ENCODE measurements at places on chromosomes 5 and 9.
A peak's percentile ranks its signal among the peaks of the same experiment; 100 is the strongest.

GRCh38 chr5:135036405-135036804 lies 2.4 kb upstream of the PITX1 start:
- no peak for DNase-seq

GRCh38 chr5:171888051-171888481 lies 102.4 kb downstream of the SMIM23 start:
- no peak for DNase-seq

- DNase-seq = no peak
Measured at GRCh38 chr9:133207540-133208170, 1.4 kb downstream of the OBP2B start.

DNA sequence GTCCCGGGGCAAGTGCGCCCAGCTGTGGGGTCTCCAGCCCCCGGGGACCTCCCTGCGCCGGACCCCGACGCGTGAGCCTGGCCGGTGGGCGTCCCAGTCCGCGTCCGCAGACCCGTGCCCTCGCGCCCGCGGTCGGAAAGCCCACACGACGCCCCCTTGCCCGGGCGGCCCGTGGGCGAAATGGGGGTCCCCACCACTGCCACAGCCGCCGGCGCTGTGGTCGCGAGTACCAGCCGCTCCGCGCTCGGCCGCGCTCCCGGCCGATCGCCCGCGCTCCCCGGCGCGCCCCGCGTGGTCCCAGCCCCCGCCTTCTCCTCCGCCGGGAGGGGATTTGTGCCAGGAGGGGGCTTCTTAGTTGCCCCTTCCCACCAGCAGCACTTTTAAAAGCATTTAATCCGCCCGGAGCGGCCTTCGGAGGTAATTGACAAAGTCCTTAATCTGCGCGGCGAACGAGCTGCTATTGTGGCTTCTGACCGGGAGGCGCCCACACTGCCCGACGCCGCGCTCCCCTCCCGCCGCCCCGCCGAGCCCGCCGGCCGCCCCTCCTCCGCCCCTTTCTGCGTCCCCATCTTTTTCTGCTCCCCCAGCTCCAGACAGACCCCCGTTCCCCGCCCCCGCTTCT lies 469 bp upstream of the FIBCD1 start:
- no peak for DNase-seq

GRCh38 chr9:106722051-106722753 lies 140.8 kb upstream of the ZNF462 start:
- no peak for DNase-seq

DNA sequence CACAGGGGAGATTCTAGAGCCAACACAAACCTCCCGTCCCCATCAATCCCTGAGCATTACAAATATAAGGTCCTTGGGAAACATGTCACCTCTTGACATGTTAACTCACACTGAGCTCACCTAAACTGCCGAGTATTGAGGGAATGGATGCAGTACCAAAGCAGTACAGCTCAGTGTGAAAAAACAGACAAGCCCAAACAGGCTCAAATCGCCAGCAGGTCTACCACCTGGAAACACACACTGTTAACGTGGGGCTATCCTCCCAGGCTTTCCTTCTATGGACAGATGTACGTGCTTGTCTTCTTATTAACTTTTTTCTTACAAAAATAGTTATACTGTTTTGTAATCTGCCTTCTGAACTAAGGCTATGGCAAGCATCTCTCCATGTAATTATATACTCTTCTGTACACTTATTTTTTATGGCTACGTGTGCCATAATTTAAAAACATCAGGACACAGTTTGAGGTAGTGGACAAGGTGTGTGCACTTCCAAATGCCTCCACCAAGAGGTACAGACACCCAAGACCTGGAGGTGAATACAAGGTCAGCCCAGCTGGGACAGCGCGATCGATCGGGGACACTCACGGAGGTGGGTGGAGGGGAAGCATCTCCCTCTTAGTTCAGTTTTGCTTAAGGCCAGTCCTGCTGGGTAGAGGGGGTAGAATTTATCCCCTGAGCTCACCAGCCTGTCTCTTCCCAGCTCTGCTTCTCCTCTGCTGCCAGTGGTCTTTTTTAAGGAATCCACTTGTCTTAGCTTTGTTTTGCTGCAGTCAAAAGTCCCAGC lies 76.5 kb downstream of the DAP start:
- no peak for DNase-seq

DNA sequence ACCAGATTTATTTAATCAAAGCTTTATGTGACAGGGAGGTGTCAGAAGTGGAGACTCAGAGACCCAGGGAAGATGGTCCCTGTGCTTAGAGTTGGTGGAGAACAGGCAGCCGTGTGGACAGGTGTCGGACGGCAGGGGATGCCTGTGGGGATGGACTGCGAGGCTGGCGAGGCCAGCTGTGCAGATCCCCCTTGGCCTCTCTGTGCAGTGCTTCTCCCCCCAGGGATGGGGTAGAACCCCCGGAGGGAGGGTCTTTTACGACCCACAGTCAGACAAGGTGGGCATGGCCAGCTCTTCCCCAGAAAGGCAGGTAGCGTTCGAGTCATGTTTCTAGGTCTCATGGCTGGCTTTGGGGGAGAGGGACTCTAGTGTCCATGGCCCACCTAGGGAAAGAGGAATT lies 4.7 kb upstream of the SLC2A6 start:
- no peak for DNase-seq

- DNase-seq = no peak
Measured at GRCh38 chr5:34897646-34898045, 17.7 kb downstream of the RAD1 start.

DNA sequence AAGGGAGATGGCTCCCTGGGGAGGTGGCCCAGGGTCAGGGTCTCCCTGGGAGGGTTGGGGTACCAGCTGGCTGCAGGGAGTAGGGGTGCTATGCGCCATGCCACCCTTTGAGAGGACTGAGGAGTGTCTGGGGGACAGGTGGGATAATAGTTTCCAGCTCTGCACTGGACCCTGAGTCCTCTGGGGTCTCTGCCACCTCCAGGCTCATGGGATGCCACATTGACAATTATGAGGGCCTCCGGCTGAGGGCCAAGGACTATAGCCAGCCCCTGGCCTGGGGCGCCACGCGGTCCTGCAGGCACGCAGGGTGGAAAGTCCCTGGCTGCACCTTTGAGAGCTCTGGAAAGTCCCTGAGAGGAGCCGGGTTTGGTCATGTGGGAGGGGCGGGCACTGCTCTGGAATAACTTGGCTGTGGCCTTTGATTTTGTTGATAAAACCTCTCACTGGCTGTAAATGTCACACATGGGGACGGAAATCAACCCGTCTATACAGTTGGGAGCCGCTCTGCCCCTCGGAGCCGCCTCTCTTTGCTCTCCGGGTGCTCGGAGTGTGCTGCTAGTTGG lies 16.0 kb downstream of the TRAF2 start:
- DNase-seq = peak; percentile 91

GRCh38 chr9:137905740-137906139 lies 28.2 kb downstream of the CACNA1B start:
- no peak for DNase-seq

GRCh38 chr5:83711982-83712601 lies 8.6 kb downstream of the HAPLN1 start:
- DNase-seq = peak; percentile 44

DNA sequence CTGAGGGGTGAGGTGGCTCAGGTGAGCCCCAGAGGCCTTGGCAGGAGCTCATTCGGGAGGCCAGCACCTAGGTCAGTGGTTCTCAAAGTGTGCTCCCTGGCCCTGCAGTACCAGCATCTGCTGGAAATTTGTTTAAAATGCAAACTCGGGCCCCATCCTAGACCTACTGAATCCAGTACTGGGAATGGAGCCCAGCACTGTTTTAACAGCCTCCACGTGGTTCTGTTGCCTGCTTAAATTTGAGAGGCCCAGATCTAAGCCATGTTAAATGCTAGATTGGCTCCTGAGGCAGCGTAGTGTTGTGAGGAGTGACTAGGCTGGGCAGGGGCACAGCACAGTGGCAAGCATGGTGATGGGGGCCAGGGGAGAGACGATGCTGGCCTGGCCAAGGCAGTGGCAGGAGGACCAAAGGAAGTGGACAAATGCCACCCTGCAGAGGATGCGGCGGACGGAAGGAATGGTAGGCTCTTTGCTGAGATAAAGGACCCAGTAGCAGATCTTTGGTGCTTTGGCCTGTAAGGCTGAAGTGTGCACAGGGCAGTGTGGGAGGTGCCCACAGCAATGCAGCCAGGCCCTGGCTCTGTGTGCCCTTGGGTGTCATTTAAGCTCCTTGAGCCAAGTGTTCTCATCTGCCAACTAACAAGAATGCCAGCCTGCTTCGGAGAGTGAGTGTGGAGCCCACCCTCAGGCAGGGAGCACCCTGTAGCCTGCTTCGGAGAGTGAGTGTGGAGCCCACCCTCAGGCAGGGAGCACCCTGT lies 4.2 kb downstream of the PRR7 start:
- DNase-seq = no peak

DNA sequence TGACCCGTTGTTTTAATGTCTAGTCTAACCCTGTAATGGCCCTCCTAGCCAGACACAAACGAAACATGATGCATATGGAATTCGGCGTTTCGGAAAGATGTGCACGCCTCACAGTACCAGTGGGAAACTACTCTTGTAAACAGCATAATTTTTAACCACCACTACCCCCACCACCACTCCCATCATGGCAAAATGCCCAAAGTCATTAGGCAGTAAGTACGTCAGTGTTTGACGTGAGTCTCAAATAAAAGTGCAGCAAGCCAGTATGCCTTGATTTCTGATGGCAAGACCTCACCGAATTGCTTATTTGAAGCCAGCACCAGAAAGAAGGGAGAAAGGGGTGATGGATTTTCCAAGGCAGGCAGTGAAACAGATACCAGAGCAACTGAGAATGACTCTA lies 71.4 kb downstream of the ADRB2 start:
- DNase-seq = no peak

GRCh38 chr9:82105729-82106128 lies 117.2 kb downstream of the SPATA31D1 start:
- no peak for DNase-seq

- no peak for DNase-seq
Measured at GRCh38 chr9:124611106-124611505, 103.9 kb upstream of the NR5A1 start.

GRCh38 chr5:115932991-115933390 lies 29.3 kb upstream of the LVRN start:
- DNase-seq = no peak

- no peak for DNase-seq
Measured at GRCh38 chr9:4510546-4511322, 20.5 kb downstream of the SLC1A1 start.

GRCh38 chr5:91038180-91038808 lies 344.8 kb downstream of the ARRDC3 start:
- no peak for DNase-seq

- no peak for DNase-seq
Measured at GRCh38 chr9:73050887-73051550, 98.2 kb upstream of the ALDH1A1 start.

DNA sequence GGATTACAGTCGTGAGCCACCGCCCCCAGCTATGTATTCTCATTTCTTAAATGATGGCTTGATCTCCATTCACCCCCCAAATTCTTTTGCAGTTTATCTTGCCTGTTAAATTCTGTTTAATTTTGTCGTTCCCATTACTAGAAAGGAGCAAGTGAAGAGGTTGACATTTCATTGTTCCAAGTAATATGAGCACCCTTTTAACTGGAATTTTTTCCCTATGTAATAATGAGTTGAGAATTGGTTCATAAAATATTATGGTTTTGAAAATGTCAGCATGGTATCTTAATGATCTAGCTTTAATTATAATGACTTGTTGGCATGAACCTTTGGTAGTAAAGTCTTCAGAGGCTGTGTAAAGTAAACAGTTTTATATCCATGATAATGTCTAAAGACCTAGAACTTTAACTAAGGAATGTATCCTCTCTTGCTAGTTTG lies 37.4 kb downstream of the F2RL2 start:
- DNase-seq = no peak

DNA sequence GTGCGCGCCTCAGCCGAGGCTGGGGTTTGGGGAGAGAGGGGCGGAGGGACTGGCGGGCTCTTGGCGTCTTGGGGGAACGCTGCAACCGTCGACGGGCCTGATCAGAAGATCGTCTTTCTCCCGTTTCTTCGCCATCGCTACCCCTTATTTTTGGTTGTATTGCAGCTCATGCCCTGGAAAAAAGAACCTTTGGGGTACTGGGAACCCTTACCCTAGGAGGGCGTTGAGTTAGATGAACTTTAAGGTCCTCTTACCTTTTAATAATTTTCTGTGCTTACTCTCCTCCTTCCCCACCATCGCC lies 719 bp downstream of the PAIP2 start:
- peak; percentile 85 for DNase-seq

GRCh38 chr5:107790671-107791070 lies 119.9 kb upstream of the EFNA5 start:
- no peak for DNase-seq

DNA sequence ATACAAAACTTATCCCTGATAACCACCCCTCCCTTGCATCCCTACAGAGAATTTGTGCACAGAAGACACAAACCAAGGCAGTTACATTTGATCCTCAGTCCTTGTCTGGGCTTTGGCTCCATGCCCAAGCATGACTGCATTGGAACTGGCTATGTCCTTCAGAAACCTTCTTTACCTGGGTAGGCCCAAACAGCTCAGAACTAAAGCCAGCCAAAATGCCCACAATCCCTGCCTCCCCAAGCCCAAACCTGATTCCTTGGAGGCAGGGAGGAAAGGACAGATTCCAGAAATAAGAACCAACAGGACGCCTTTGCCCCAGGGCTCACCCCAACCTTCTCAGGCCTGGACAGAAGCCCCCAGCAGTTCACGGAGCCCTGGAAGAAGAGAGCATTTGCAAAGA lies 8.2 kb downstream of the IL17B start:
- no peak for DNase-seq

DNA sequence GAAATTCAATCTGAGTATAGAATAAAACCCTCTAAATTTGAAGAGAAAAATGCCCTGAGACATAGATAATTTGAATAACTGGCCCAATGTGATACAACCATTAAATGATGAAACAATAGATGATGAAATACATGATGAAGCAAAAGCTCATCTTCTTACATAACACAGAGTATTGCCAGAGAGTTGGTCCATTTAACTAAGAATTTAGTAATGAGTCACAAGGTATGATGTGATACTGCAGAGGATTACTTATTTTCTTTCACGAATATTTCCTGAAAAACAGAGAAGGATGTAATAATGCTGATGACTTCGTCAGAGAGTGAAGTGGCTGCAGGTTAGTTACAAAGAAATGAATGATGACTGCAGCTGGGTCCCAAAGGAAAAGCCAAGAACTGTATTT lies 379.3 kb downstream of the CDH12 start:
- no peak for DNase-seq

DNA sequence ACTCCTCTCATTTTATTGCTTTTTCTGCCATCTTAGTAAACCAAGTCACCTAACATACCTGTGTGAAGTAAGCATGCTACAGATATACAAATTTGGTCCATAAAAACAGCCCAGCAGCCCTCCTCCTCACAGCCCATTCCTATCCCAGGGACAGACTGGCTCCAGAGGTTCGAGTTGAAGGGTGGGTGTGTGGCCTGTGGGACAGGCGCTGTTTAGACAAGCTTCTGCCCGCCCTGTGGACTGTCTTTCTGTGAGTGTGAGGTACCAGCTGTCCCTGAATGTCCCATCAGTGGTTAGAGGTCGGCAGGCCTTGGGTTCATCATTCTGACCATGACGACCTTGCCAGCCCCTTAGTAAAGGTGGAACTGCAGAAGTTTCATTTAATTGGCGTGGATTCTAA lies 82.0 kb downstream of the WNK2 start:
- DNase-seq = no peak

Data from activated CD4-positive, alpha-beta T cell treated with anti-CD3 and anti-CD28 coated beads, Interleukin-2, amount 50 U/mL, for 16 hours (primary cell).